ENCODE measurements at places on chromosomes 5 and 9.

GRCh38 chr5:173383711-173384110 is 55.5 kb upstream of the STC2 start:
- no peaks in the 10 kb centered on the region for H3K4me1 ChIP-seq
- no peaks in the 10 kb centered on the region for H3K36me3 ChIP-seq
- H3K4me3 ChIP-seq: no peak overlapping the region
- H3K27me3 ChIP-seq: no peaks in the 10 kb centered on the region
- H3K27ac ChIP-seq: no peak overlapping the region

GRCh38 chr5:139543423-139543991 is 17.6 kb upstream of the UBE2D2 start:
- H3K27me3 ChIP-seq: no peaks in the 10 kb centered on the region
- peaks cover 9% of the 10 kb centered on the region for H3K4me1 ChIP-seq
- peak overlapping the region; percentile 32 for H3K4me3 ChIP-seq
- peak; percentile 76 for DNase-seq
- no peaks in the 10 kb centered on the region for H3K36me3 ChIP-seq
- peak overlapping the region; percentile 30 for H3K27ac ChIP-seq

- no peaks in the 10 kb centered on the region for H3K27me3 ChIP-seq
- DNase-seq: no peak
- peaks cover 13% of the 10 kb centered on the region for H3K4me1 ChIP-seq
- no peak overlapping the region for H3K27ac ChIP-seq
- H3K4me3 ChIP-seq: no peak overlapping the region
- no peaks in the 10 kb centered on the region for H3K36me3 ChIP-seq
These were observed 62.1 kb downstream of the TRIM32 start for GRCh38 chr9:116749176-116749575.

DNA sequence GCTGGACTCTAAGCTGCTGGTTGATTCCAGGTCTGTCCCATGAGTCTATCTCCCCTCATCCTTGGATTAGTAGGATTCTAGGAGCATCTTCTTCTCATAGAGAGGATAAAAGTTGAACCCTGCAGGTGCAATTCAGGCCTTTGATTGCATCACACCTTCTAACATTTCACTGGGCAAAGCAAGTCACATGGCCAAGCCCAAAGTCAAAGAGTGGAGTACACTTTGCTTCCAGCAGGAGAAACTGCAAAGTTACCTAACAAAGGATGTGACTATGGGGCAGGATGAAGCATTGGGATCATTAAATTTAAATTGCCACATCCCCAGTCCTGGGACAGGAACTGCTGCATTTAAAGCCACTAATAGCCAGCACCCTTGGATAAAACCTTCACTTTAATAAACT is 51.0 kb upstream of the EGFLAM start:
- no peaks in the 10 kb centered on the region for H3K36me3 ChIP-seq
- H3K27me3 ChIP-seq: no peaks in the 10 kb centered on the region
- H3K27ac ChIP-seq: no peak overlapping the region
- no peak for DNase-seq

GRCh38 chr9:83027153-83027891 is 35.6 kb downstream of the RASEF start:
- no peak for DNase-seq
- H3K27me3 ChIP-seq: no peaks in the 10 kb centered on the region
- H3K27ac ChIP-seq: no peak overlapping the region
- H3K4me3 ChIP-seq: no peak overlapping the region
- H3K4me1 ChIP-seq: no peaks in the 10 kb centered on the region

GRCh38 chr5:164580155-164580554 is 1074.7 kb downstream of the MAT2B start:
- H3K27ac ChIP-seq: no peak overlapping the region
- H3K27me3 ChIP-seq: no peaks in the 10 kb centered on the region
- H3K4me3 ChIP-seq: no peak overlapping the region
- H3K36me3 ChIP-seq: no peaks in the 10 kb centered on the region
- H3K4me1 ChIP-seq: no peaks in the 10 kb centered on the region

DNA sequence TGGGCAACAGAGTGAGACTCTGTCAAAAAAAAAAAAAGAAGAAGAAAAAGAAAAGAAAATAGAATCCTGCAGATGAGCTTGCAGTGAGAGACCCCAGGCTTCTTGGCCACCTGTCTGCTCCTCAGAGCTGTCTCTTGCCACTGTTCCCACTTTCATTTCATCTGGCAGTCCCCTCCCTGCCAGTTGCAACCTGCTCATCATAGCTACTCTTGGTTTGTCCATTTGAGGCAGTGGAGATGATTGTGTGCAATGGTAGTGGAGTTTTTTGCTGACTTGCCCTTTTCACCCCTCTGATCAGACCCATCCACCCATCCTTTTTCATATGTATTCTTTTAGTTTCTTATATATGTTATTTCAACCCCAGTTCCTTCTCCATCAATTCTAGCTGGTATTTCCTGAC is 28.7 kb downstream of the ANKRD33B start:
- no peak for DNase-seq
- H3K36me3 ChIP-seq: no peaks in the 10 kb centered on the region
- no peak overlapping the region for H3K27ac ChIP-seq
- H3K27me3 ChIP-seq: no peaks in the 10 kb centered on the region
- H3K4me1 ChIP-seq: peaks cover 13% of the 10 kb centered on the region

DNA sequence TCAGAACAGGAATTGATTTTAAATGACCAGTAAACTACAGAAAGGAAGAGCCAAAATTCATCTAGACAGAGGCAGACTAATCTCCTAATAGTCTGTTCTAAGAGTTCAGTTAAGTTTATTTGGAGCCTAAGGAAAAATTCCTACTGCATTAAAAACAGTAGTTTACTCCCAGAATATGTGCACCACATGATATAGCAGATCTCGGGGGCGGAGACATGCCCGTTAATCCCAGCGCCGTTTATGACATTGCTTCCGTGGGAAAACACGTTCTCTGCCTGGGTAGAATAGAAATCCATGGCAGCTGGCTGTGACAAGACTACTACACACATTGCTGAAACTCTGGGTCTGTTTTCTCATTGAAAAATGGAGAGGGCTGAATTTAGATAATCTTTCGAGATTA is 11.4 kb downstream of the HABP4 start:
- no peak for DNase-seq
- H3K4me1 ChIP-seq: peaks cover 15% of the 10 kb centered on the region
- H3K27ac ChIP-seq: no peak overlapping the region
- H3K4me3 ChIP-seq: no peak overlapping the region
- no peaks in the 10 kb centered on the region for H3K27me3 ChIP-seq
- H3K36me3 ChIP-seq: no peaks in the 10 kb centered on the region

GRCh38 chr5:155087036-155087435 is 73.5 kb downstream of the KIF4B start:
- H3K4me3 ChIP-seq: no peak overlapping the region
- H3K27ac ChIP-seq: no peak overlapping the region
- H3K36me3 ChIP-seq: no peaks in the 10 kb centered on the region
- H3K27me3 ChIP-seq: no peaks in the 10 kb centered on the region
- no peak for DNase-seq

DNA sequence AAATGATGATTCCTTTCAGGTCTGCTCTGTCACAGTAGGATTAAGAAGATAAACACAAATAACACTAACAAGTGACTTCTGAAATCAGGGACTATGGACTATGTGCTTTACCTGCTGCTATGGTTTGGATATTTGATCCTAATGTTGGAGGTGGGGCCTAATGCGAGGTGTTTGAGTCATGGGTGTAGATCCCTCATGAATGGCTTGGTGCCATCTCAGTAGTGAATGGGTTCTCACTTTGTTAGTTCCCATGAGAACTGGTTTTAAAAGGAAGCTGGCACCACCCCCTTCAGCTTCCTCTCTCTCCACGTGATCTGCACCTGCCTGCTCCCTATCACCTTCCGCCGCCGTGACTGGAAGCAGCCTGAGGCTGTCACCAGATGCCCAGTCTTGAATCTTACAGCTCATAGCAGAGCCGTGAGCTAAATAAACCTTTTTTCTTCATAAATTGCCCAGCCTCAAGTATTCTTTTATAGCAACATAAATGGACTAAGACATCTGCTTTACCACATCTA is 3.3 kb downstream of the PPIC start:
- no peak for DNase-seq
- no peaks in the 10 kb centered on the region for H3K36me3 ChIP-seq
- H3K4me1 ChIP-seq: peaks cover 6% of the 10 kb centered on the region
- no peak overlapping the region for H3K27ac ChIP-seq

GRCh38 chr5:5939759-5940370 is 438.5 kb downstream of the MED10 start:
- no peak overlapping the region for H3K27ac ChIP-seq
- H3K27me3 ChIP-seq: no peaks in the 10 kb centered on the region
- DNase-seq: no peak
- H3K4me3 ChIP-seq: no peak overlapping the region
- H3K4me1 ChIP-seq: no peaks in the 10 kb centered on the region

Measured in neural progenitor cell (in vitro differentiated cells).